ENCODE measurements at places on chromosomes 2 and 18.
A peak's percentile ranks its signal among the peaks of the same experiment; 100 is the strongest.

DNA sequence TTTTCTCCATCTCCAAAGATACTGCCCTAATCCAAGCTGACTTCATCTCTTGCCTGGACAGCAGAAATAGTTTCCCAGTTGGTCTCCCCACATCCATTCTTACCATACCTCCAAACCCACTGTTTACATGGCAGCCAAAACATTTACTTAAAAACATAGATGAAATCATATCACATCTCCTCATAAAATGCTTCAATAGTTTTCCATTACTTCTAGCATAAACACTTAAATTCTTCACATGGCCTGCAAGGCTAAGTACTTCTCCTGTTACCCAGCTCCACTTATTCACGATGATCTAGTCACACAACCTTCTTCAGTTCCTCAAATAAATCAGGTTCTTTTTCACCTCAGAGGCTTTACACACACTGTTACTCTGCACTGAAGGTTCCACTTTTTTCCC lies 185.8 kb upstream of the ACVR2A start:
- no peaks in the 10 kb centered on the region for H3K36me3 ChIP-seq
- no peaks in the 10 kb centered on the region for H3K4me1 ChIP-seq
- H3K27me3 ChIP-seq, result no peaks in the 10 kb centered on the region
- peak; percentile 2 for DNase-seq

GRCh38 chr2:96927405-96928171 lies 57.7 kb upstream of the SEMA4C start:
- H3K27me3 ChIP-seq, result peaks cover 18% of the 10 kb centered on the region
- peaks cover 14% of the 10 kb centered on the region for H3K4me1 ChIP-seq
- peak; percentile 77 for DNase-seq
- H3K4me3 ChIP-seq, result peak overlapping the region; percentile 57

- no peak overlapping the region for H3K4me3 ChIP-seq
- no peaks in the 10 kb centered on the region for H3K36me3 ChIP-seq
- DNase-seq, result no peak
Measured at GRCh38 chr2:127655209-127656073, 9.5 kb downstream of the GPR17 start.

GRCh38 chr2:163613266-163613731 lies 122.5 kb downstream of the FIGN start:
- no peaks in the 10 kb centered on the region for H3K4me1 ChIP-seq
- H3K4me3 ChIP-seq, result no peak overlapping the region
- no peaks in the 10 kb centered on the region for H3K36me3 ChIP-seq
- H3K27ac ChIP-seq, result no peak overlapping the region
- DNase-seq, result no peak
- no peaks in the 10 kb centered on the region for H3K27me3 ChIP-seq

DNA sequence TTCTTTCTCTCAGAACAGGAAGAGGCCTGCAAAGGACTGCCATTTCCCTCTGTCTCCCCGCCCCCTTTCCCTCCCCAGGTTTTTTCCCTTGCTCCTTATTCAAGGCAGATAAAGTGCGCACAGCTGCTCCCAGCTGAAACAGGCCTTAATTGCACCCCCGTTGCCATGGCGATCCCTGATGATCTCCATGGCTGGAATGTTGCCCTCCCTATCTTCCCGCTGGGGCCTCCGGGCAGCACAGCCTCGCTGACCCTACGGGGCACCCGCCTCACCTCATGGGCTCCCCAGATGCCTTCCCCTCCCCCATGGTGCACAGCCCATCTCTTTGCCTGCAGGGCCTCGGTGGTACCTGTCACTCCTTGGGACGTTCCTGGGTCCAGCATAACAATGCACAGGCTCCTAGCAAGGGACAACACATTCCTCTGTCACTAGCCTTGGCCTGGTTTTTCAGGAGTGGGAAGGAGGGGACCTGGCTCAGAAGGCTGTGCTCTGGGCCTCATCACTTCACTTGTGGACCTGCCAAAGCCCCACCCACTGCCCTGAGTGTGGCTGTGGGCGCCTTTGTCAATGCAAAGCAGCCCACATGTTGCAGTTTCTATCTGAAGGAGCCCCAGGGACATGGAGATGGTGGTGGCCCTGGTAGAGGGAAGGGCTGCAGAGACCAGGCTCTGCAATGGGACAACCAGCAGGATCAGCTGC lies 115.0 kb downstream of the CELF4 start:
- DNase-seq, result no peak
- H3K27ac ChIP-seq, result no peak overlapping the region
- H3K4me3 ChIP-seq, result no peak overlapping the region
- 0 out of 2 replicates have a peak, but pooled peaks cover 8% of the 10 kb centered on the region for H3K27me3 ChIP-seq
- H3K4me1 ChIP-seq, result no peaks in the 10 kb centered on the region

- DNase-seq, result no peak
- H3K36me3 ChIP-seq, result no peaks in the 10 kb centered on the region
- H3K27me3 ChIP-seq, result no peaks in the 10 kb centered on the region
- 0 out of 2 replicates have a peak overlapping the region, but pooled peaks have one; percentile 79 for H3K27ac ChIP-seq
- peaks cover 41% of the 10 kb centered on the region for H3K4me1 ChIP-seq
- H3K4me3 ChIP-seq, result no peak overlapping the region
Measured at GRCh38 chr18:29153091-29153490, 976.2 kb upstream of the CDH2 start.

DNA sequence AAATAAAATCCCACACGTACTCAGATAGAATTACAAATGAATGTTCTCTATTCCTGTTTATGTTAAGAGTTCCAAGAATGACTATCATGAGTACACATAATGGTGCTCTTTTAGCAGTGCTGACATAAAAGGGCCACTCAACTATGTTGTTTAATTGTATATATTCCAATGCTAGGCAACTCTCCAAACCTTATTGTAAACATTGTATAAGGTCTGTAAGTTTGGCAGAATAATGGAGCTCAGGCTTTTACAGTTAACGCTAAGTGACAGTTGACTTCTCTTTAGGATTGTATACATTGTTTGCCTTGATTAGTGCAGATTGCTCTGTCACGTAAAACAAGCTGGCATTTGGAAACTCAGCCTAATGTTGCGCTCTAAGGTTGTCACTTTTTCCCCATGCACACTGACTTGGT lies 20.8 kb downstream of the RBMS1 start:
- H3K4me1 ChIP-seq, result peaks cover 69% of the 10 kb centered on the region
- H3K27ac ChIP-seq, result peak overlapping the region; percentile 57
- H3K27me3 ChIP-seq, result no peaks in the 10 kb centered on the region
- H3K36me3 ChIP-seq, result no peaks in the 10 kb centered on the region
- H3K4me3 ChIP-seq, result peak overlapping the region; percentile 40

- H3K4me3 ChIP-seq, result no peak overlapping the region
- no peak overlapping the region for H3K27ac ChIP-seq
- no peaks in the 10 kb centered on the region for H3K36me3 ChIP-seq
- peaks cover 6% of the 10 kb centered on the region for H3K4me1 ChIP-seq
- no peaks in the 10 kb centered on the region for H3K27me3 ChIP-seq
- no peak for DNase-seq
Measured at GRCh38 chr2:148512501-148512900, 132.1 kb upstream of the EPC2 start.

- H3K4me3 ChIP-seq, result no peak overlapping the region
- no peaks in the 10 kb centered on the region for H3K4me1 ChIP-seq
- no peak overlapping the region for H3K27ac ChIP-seq
- no peaks in the 10 kb centered on the region for H3K36me3 ChIP-seq
- no peak for DNase-seq
Measured at GRCh38 chr2:29817801-29818680, 103.3 kb downstream of the ALK start.

All from GM23248 (cell line).